Activated CD4-positive, alpha-beta T cell treated with anti-CD3 and anti-CD28 coated beads, Interleukin-2, Interleukin-6, amounts not matched to agents 100 ng/mL and 50 ng/mL, durations not matched to agents 16 hours and 8 hours (primary cell): ENCODE measurements at places on chromosomes 6 and 20.
A peak's percentile ranks its signal among the peaks of the same experiment; 100 is the strongest.

GRCh38 chr6:157682856-157683481, 140.1 kb upstream of the SNX9 start:
- DNase-seq, result no peak

DNA sequence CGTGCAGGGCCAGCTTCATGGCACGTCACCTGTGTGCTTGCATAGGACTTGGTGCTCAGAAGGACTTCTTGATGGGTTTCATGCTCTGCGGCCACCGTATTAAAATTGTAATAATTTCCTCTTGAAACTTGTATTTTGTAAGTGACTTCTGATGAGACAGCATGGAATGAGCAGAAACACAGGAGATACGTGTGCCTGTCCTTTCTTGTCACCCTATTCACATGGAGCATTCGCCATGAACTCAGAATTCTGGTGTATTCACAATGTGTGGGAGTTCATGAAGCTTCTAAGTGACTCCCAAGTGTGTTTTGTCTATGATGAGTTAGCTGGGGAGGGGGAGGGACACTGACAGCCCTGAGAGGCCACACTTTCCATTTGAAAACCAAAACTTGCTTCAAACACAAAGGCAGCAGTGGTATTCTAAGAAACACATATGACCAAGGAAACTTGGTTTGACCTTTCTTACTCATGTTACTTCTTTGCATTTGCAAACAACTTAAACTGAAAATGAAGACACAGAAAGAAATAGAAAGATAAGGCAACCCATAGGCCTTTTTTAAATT, 92.1 kb upstream of the NEDD9 start:
- peak; percentile 79 for DNase-seq

- peak; percentile 59 for DNase-seq
Observed at GRCh38 chr6:80541181-80541580, 434.7 kb downstream of the BCKDHB start.

DNA sequence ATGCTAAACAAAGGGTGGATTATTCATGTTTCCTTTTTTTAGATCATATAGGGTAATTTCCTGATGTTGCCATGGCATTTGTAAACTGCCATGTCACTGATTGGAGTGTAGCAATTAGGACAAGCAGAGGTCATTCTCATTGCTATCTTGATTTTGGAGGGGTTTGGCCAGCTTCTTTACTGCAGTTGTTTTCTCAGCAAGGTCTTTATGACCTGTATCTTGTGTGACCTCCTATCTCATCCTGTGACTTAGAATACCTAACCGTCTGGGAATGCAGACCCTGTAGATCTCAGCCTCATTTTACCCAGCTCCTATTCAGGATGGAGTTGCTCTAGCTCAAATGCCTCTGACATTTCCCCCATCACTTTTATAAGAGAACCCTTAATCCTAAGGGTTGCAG, 53.6 kb downstream of the CDS2 start:
- no peak for DNase-seq

- no peak for DNase-seq
Observed at GRCh38 chr20:53034899-53035298, 62.7 kb downstream of the TSHZ2 start.

GRCh38 chr6:106496823-106497222, 132.5 kb downstream of the RTN4IP1 start:
- no peak for DNase-seq

GRCh38 chr6:95387845-95388244, 189.5 kb upstream of the MANEA start:
- DNase-seq, result no peak

- no peak for DNase-seq
Observed at GRCh38 chr6:12012038-12012557, at the start of gene HIVEP1. HIVEP1 (plus strand) TSS chr6:12012312; CDS start chr6:12015629, 3,317 bp downstream.

- DNase-seq, result no peak
Observed at GRCh38 chr6:72132427-72132826, 246.1 kb downstream of the RIMS1 start.

DNA sequence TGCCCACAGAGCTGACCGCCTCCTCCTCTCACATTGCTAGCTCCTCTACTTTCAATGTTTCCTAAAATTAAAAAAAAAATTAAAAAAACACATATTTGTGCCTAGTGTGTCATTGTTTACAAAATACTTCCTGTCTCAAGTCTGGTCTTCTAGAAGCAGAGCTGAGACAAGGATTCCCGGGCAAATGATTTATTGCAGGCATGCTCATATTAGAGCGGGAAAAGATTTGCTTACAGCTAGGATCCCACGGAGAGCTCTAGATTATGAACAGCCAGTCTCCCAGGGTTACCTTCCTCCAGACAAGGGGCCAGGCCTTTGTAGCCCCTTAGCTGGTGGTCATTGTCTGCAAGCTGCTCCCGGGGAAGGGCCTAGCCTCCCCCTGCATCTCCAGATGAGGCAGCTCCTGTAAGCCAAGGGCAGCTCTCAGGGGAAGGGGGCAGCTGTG, 9.4 kb downstream of the PACSIN1 start:
- DNase-seq, result no peak

GRCh38 chr6:155010940-155011339, 15.8 kb downstream of the TIAM2 start:
- no peak for DNase-seq

DNA sequence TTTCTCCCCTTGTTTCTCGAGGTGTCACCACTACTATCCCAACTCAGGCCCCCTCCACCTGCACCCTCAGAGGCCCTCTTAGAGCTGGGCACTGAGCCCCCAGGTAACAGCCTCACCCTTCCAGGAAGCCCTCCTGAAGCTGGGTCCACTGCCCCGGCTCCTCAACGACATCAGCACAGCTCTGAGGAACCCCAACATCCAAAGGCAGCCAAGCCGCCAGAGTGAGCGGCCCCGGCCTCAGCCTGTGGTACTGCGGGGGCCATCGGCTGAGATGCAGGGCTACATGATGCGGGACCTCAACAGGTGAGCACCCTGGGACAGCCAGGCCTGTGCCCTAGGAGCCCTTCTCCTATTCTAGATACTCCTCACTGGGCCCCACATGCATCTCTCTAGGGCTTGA, 12.9 kb upstream of the ZBTB9 start:
- DNase-seq, result no peak
